ENCODE measurements at places on chromosomes 6 and 20. TPM values are rescaled to one million over a fixed set of nuclear protein-coding genes. Genes with fewer than 3 reads are reported as not detected.

The FUT9 gene
- total RNA-seq = not detected

The INSM1 gene
- not detected for total RNA-seq

The RAB44 gene
- not detected for total RNA-seq

The ULBP2 gene
- total RNA-seq = 5.8 TPM

The PGC gene
- total RNA-seq = not detected
